Activated CD4-positive, alpha-beta T cell treated with anti-CD3 and anti-CD28 coated beads for 24 hours (primary cell): ENCODE measurements at places on chromosomes 1 and 21.

- no peak for DNase-seq
These were observed 5.3 kb upstream of the GPR88 start for GRCh38 chr1:100532645-100533044.

- DNase-seq: no peak
These were observed 14.3 kb upstream of the PCP4 start for GRCh38 chr21:39852726-39853500.

- DNase-seq: no peak
These were observed 122.6 kb upstream of the PPP2R5A start for GRCh38 chr1:212162635-212163034.

GRCh38 chr1:230145953-230146476, 79.0 kb downstream of the GALNT2 start:
- DNase-seq: no peak

DNA sequence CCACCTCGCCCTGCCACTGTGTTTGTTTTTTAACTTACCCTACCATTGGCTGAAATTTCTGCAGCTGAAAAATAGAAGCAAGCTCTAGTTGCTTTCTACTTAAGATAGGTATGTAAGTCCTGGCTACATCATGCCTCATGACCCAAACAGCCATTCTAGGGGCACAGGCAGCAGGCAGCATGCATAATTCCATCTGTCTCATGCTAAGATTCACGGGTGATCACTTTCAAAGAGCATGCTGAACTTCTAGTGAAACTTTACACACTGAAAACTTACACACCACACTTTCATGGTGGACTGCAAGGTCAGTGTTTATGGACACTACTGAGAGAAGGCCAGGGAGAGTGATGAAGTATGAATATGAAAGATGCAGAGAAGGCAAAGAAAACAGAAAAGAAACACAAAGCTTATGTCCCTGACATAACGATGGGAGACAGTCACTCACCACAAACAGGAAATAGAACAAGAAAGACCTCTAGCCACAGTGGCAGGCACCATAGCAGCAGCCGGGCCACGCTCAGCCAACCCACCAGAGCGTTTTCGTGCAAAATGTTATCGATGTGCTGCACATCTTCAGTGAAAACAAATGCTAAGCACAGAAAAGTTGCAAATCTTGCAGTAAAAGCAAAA, 102.3 kb upstream of the TIAM1 start:
- no peak for DNase-seq

- DNase-seq: no peak
These were observed 361.5 kb upstream of the AJAP1 start for GRCh38 chr1:4292861-4293260.

DNA sequence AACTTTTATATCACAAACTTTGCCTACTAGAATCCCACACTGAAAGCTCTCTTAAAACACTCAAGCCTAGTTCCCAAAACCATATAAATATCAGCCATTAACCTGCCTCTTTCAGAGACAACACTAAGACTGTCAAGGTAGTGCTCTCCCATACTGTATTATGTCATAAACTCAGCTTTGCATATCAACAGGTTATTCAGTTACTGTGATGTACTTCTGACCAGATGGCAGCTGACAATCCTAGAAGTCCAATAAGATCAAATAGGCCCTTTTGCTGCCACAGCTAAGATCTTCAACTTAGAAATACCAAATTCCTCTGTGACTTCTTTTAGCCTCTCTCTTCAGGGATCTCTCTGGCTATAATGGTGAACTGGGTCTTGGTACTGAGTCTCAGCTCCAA, 97.2 kb downstream of the SPATA6 start:
- DNase-seq: no peak

DNA sequence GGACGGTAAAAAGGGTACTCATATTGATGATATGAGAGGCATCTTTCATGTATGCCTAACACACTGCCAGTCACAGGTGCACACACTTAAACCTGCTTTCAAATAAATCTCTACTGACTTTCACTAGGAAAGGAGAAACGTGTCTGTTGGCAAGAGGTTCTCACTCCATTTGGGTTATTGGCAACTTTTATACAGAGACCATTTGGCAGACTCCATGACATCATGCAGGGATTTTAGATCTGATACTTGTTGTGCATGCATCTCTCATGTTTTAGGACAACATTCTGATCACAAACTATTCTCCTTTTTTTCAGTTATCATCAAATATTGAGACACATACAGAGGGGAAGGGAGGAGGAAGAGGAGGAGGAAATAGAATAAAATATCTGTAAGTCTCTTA, 31.5 kb downstream of the RGS7 start:
- DNase-seq: no peak

DNA sequence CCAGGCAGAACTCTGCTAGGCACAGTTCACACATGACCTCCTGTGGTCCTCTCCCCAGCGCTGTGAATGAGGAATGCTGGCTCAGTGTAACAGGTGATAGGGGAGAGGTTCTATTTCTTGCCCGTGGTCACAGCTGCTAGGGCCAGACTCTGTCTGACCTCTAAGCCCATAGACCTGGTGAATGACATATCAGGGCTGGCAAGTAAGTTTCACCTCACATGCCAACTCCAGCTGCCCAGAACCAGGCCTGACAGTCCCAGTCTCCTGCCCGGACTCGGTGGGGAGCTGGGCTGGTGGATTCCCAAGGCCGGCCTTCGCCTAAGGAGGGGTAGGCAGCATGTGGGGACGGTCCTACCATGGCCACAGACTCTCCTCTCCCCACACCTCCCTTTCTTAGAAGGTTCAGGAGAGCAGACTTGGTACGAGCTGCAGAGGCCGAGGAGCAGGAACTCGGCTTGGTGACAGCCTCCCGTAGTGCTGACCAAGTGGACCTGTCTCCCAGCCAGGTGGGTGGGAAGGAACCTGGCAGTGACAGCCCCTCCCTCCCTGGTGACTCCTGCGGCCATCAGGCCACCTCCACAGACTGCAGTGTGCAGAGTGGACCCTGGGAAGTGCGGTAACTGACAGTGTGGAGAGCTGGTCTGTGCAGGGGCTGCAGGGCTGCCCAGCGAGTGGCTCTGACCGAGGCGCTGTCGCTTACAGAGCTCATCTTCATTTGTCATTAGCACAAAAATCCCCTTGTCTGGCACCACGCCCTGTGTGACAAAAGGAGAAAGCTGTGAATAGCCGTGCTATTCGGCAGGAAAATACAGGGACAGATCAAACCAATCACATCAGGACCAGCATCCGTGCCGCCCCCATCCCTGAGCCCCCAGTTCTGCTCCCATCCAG, 74.6 kb downstream of the SCCPDH start:
- DNase-seq: no peak

- DNase-seq: no peak
These were observed 50.0 kb upstream of the WNT2B start for GRCh38 chr1:112458756-112459155.

DNA sequence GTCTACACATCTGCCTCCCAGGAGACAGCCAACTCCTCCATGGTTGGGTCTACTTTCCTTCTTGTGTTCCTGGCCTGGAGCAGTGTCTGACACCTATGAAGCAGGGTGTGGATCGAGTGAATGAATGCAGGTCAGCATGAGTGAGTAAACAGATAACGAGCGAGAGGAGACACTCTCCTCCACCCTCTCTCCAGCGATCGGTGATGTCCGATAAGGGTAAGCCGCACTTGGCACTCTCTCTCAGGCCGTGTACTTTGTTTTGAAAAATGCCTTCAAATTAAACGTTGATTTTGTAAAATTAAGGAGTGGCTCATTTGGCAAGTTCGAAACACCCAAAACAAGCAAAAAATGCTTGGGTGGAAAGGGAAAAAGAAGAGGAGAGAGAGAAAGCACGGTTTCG, 43.8 kb upstream of the DMRTB1 start:
- no peak for DNase-seq
